Fibroblast of gingiva (primary cell): ENCODE measurements at places on chromosomes 16 and 17.

- no peak for DNase-seq
Observed at GRCh38 chr16:60107871-60108270, 1373.8 kb upstream of the GOT2 start.

- no peak for DNase-seq
Observed at GRCh38 chr16:11248133-11248532, 7.9 kb downstream of the SOCS1 start.

DNA sequence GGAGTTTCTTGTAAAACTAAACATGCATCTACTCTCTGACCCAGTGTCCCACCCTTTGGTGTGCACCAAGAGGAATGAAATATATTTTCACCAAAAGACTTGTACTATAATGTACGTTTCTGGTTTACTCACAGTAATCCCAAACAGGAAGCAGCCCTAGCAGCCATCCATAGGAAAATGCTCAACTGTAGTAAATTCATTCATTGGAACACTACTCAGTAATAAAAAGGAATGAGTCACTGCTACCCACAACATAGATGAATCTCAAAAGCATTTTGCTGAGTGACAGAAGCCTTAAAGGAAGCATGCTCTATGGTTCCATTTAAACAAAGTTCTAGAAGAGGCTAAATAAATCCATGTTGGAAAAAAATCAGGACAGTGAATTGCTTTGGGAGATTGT, 37.6 kb upstream of the DHRS7B start:
- DNase-seq, result no peak

DNA sequence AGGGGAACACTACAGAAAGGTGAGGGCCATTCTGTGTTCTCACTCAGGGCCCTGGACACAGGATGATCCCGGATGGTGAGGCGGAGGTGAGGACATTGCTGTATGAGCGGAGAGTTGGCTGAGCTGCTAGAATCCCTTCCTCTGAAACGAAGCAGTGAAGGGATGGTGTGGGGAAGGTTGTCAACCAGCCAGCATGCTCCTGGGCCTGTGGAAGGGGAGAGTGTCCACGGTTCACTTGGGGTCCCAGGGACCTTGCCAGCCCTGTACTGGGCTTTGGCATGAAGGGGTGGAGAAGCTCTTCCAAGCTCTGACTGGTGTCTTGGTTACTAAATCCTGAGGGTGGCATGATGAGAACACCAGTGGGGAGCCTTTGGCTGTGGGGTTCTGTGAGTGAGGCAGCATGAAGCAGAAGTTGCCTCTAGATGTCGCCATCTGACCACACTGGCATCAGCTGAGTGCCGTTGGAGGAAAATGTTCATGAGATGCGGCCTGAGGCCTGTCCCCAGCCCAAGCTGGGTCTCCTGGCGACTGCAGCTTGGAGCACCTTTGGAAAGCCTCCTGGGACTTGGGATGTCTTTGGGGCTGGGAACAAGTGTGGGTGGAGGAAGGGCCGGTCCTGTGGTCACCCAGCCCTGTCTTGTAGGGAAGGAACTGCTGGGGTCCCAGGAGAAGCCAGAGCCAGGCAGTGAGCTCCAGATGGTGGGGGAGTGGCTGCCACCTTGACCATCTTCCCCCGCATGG, 14.8 kb downstream of the PDP2 start:
- peak; percentile 64 for DNase-seq

DNA sequence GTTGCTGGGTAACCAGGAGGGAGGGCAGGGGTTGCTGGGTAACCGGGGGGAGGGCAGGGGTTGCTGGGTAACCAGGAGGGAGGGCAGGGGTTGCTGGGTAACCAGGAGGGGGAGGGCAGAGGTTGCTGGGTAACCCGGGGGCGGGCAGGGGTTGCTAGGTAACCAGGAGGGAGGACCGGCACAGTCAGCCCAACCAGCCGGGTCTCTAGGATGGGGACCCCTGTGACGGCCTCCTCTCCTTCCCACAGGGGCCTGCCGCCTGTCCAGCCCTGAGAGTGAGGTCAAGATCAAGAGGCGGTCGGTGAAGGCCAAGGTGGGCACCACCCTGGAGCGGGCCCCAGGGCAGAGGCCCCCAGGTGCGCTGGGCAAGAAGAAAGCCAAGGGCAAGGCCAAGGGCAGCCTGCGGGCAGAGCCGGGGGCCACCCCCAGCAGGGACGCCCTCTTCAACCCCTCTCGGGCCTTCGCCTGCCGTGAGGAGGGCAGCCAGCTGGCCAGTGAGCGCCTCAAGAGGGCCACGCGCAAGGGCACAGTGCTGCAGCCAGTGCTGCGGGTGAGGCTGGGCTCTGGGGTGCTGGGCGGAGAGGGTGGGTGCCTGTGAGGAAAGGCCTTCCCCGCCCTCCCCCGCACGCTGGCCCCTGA, 54.6 kb downstream of the ACTG1 start:
- no peak for DNase-seq

DNA sequence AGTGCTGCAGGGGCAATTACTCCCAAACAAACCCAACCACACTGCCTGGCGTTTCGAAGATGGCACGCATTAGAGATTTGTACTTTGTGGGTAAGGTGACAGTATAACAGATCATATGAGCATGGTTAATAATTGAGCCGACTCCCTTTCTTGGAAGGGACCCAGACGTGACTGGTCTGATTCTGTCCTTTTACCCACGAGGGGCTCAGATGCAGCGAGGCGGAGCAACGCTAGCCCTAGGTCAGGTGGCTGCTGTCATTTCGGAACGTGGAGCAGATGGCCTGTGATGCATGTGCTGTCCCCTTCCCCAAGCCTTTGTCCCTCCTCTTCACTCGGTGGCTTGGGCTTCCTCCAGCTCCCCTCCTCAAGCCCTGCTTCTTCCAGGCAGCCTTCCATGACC, 84.2 kb downstream of the SNX29 start:
- DNase-seq, result no peak

DNA sequence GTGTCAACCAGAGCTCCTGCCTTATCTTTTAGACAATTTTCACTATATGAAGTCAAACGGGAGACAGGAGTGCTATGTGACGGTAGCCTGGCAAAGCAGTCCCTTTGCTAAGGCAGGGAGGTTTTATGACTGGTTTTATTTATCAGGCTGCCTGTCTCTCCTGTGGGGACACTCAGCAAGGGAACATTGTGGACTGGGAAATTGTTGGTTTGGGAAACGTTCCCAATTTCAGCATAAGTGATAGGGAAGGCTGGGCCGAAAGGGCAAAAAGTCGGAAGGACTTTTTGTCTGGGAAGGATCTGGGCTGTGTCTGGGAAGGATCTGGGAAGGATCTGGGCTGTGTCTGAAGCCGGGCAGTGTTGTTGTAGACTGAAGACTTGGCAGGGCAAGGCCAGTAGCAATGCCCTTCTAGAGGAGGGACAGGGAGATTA, 211.2 kb downstream of the PARN start:
- DNase-seq, result no peak

GRCh38 chr16:9099131-9099625, 7.7 kb downstream of the HAPSTR1 start:
- DNase-seq, result peak; percentile 57

DNA sequence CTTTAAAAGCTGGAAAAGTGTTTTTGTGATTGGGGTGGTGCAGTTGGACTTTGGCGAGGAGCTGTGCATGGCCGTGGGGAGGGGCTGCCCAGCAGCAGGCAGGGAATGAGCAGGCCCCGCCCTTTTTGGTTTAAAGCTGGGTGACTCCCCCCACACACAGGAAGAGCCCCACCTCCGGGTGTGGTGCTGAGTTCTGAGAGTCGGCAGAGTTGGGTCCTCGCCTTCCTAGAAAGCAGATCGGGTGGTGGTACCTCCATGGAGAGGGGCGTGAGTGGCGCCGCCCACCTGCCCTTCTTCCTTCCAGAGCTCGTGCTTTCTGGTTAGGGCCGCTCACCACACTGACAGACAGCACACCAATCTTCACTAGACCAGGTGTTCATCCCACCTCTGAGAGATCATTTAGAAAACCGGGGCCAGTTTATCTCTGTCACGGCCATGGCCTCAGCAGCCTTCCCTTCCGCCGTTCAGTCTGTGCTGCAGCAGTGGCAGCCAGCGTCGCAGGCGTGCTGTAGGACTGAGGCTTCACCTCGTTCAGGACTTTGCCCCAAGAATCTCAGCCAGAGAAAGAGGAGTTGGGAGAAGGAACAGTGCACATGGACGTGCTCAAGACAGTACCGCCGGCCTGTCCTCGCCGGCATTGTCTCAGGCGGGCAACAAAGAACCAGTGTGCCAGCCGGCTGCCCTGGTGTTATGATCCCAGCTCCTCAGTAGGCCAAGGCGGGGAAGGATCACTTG, 144.0 kb upstream of the CHMP6 start:
- DNase-seq, result no peak

GRCh38 chr17:42252597-42253550, 23.3 kb downstream of the STAT5B start:
- DNase-seq, result peak; percentile 30

- no peak for DNase-seq
Observed at GRCh38 chr16:55475919-55476318, 3.1 kb upstream of the MMP2 start.

- DNase-seq, result peak; percentile 60
Observed at GRCh38 chr17:69592692-69593350, 178.3 kb downstream of the MAP2K6 start.

- no peak for DNase-seq
Observed at GRCh38 chr16:27463741-27464591, 62.0 kb downstream of the IL21R start.

GRCh38 chr17:77011173-77012011, 129.4 kb upstream of the SEC14L1 start:
- DNase-seq, result peak; percentile 22

- no peak for DNase-seq
Observed at GRCh38 chr17:68296217-68297191, 5.2 kb downstream of the ARSG start.

DNA sequence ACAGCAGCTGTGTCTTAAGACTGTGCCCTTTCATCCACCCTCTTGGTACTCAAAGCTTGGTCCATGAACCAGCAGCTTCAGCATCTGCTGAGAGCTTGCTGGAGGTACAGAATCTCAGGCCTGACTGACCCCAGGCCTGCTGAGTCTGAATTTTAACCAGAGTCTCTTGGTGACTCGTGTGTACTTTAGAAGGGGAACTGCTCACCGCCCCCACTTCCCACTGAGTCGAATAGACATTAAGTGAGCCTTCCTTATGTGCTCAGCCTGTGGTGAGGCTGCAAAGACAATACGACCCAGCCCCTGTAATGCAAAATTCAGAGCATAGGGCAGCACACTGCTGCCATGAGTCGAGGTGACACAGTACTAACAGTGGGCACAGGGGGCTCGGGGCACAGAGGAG, 662.8 kb downstream of the WWOX start:
- DNase-seq, result no peak
